ENCODE measurements at places on chromosomes 7 and 10.

DNA sequence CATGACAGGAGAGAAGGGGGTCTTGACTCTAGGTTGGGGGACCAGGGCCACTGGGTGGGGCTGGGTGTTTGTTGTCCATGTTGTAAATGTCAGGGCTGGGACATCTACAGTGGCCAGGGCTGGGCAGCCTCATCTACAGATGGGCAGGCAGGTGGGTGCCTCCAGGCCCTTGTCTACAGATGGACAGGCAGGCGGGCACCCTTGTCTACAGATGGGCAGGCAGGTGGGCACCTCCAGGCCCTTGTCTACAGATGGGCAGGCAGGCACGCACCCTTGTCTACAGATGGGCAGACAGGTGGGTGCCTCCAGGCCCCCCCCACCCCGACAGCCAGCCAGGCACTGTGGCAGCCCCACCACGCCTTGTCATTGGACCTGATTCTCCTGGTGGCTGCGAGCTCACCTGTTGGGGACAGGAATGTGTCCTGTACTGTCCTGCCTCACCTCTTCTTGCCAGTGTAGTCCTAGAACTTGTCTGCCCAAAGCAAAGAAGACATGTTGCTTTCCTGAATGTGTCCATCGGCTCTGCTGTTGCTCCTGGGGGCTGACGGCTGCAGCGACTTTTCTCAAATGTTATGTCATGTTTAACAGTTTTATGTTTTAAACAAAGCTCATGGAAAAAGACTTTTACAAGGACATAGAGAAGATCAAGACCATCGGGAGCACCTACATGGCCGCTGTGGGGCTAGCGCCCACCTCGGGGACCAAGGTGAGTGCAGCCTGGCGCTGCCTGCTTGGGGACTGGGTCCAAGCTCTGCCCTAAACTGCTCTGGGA, 129.9 kb downstream of the ADCY1 start:
- DNase-seq, result no peak

DNA sequence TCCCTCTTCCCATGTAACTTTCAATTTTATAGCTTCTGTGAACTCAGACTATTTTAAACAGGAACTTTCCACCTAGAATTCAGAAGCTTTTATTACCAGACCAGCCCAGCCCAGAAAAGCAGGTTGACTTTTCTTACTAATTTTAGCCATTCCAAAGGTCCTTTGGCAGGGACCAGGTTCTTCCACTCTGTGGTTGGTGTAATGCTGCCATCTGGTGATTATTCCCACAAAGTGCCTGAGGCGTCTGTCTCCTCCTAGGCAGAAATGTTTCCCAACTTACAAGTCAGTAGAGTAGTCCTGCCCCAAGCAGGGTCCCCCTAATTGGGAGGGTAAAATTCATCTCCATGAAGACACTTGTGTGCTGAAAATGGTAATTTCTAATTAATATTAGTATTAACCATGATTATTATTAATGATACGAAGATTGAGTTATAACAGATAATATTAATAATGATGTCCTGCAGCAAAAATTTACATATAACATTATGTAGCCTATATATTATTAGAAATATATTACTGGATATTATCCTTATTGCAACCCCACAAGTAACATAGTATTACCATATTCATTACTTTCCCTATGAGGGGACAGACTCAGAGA, 53.0 kb upstream of the PPP1R17 start:
- DNase-seq, result peak; percentile 3

DNA sequence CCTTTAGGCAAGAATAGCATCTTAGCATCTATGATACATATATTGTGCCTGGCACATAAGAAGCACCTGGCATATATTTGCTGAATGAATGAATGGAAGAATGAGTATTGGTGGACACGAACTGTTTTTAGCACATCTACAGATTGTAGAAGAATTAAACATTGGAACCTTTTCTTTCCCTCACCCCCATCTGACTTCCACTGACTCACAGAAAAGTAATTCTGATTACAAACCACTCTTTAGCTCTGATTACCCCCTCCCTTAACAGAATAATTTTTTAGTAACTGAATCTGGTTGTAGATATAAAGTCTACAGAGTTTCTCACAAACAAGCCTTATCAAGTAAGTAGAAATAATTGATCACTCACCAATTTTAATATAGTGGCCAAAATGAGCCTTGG, 31.9 kb downstream of the SLC26A4 start:
- no peak for DNase-seq

GRCh38 chr10:12201543-12201942, 5.6 kb downstream of the CDC123 start:
- no peak for DNase-seq

- no peak for DNase-seq
Measured at GRCh38 chr10:46025406-46025805, 5.0 kb downstream of the NCOA4 start.

DNA sequence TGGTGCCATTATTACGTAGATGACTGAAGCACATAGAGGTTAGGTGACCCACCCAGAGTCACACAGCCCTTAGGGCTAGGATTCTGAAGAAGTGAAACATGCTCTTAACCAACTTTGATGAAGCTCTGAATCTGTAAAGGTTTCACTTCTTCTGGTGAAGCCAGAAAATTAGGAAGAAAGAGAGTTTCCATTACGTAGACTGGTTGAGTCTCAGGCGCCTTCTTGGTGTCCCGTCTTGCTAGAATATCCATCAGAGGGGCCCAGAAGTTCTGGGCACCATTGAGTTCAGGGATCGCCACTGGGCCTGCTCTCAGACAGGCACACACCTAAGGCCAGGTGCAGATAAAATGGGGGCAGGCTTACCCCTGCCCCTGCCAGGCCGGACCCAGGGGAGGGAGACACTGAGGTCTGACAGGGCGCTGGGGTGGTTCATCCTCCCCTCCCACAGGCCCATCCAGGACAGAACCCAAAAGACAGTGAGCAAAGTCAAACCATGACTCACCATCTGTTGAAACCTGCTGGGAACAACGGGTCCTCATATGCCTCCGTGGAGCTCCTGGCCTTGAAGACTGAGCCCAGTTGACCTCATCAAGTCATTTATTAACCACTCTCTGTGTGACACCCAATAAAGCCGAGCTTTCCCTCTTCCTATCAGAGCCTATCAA, 33.2 kb downstream of the DRGX start:
- DNase-seq, result peak; percentile 69

GRCh38 chr7:36192053-36192824, 39.2 kb downstream of the EEPD1 start:
- no peak for DNase-seq

DNA sequence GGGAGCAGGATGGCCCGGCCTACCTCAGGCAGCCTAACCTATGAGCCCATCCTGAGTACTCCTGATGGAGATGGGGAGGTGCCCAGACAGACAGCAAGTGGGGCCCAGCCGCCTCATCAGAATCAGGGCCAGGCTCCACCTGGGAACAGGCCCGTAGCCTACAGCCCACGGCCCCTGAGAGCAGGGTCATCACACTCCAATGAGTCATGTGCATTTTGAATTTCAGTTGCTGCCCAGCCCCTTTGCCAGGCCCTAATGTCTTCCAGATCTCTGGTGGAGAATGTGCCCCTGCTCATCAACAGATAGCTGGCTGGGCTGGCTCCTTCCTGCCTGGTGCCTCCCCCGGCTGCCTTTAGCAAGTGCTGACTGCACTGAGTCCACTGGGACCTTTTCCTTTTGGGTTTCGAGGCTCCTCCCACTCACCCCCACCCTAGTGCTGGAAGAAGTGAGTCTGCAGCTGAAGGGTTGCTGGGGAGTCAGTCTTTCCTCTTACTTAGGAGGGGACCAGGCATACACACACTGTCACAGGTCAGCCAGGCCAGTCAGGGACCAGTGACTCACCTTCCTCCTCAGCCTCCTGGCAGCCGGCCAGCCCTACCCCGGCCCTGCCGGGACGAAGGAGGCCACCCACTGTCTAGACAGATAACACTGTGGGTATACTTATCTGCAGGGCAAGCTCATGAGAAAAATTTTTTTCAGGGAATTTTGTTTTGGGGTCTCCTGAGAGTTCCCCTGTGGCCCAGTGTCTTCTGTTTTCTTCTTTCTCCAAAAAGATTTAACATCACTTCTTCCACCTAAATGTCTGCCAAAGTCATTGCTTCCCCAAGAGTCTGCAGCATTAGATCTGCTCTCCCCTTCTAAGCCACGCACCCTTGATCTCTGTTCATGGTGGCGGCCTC, 9.1 kb upstream of the ASIC3 start:
- no peak for DNase-seq

- DNase-seq, result peak; percentile 45
Measured at GRCh38 chr7:98930464-98930863, 52.1 kb downstream of the TRRAP start.

GRCh38 chr10:43963793-43964425, 315.2 kb upstream of the ZNF32 start:
- DNase-seq, result no peak

- no peak for DNase-seq
Measured at GRCh38 chr10:114881417-114881816, 56.6 kb upstream of the TRUB1 start.

DNA sequence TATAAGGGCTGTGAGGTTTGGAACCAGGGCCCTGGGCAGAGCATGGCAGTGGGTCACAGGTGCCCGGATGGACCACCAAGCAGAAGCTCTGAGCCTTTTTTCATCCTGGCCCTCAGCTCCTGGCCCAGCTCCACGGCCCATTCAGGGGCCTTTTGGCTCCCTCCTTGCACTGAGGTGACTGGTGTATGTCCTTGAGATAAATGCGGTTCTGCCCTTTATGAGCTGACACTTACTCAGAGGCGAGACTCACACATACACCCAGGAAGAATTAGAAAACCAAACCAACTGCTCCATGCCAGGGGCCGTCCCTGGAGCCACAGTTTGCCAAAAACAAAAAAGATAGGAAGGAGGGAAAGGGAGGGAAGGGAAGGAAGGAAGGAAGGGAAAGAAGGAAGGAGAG, 49.7 kb downstream of the CUZD1 start:
- DNase-seq, result no peak

- no peak for DNase-seq
Measured at GRCh38 chr7:36155811-36156361, 2.8 kb downstream of the EEPD1 start.

DNA sequence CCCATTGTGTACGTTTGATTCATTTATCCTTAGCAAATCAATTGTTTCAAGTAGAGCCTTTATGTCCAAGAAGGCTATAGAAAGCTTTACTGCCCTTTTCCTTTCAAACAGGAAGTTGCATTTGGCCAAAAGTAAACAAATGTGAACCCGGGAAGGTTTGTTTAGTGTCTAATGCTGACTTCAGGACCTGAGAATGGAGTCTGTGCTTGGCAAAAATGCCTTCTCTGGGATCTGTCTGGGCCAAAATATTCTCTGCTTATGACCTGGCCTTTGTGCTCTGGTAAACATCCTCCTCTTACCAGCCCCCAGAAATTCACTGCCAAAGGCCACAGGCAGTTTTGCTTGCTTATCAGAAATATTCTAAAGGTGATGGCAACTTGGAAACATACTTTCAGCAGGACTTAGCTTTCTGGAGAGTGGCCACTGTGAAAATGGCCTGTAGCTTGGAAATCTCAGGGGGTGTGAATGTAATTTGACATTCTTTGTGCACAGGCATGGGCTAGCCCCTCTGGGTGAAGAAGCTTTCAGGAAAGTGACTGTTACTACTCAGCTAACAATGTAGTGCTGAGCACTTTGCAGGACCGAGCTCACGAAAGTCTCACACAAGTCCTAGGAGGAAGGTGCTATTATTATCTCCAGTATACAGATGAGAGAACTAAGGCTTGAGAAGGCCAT, 199.5 kb downstream of the PTEN start:
- no peak for DNase-seq

DNA sequence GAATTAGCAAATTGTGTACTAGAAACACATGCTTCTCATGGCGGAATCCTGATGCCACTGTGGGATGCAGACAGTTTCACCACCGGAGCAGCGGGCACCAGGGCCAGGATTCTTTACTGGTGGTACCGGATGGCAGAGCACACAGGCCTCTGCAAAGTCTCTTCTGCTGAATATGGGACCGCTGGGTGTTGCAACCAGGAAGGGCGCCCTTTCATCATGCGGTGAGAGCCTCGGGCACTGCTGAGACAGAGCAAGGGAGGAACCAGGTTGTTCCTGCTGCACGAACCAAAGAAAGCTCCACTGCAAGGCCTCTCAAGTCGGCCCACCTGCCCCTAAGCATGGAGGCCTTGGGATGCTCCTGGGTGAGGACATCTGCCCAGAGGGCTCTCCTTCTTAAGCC, 57.0 kb upstream of the NMT2 start:
- DNase-seq, result no peak

- DNase-seq, result no peak
Measured at GRCh38 chr7:135991322-135991721, 14.2 kb upstream of the MTPN start.

Measured in GM12864 (cell line).